A549 treated with ZK216348 at 1 μM for 4 hours (cell line): ENCODE measurements at places on chromosomes 3 and 15. TPM values are rescaled to one million over a fixed set of nuclear protein-coding genes. Genes with fewer than 3 reads are reported as not detected.

FBXL22 gene
- total RNA-seq: 0.17 to 0.44 TPM (median 0.22 TPM) in 5 replicates

RTP4 gene
- total RNA-seq: not detected in 5 replicates

RETNLB gene
- not detected in 5 replicates for total RNA-seq

TNK2 gene
- total RNA-seq: 13.4 to 26.7 TPM (median 22.3 TPM) in 5 replicates

A4GNT gene
- total RNA-seq: not detected in 5 replicates

ECE2 gene
- total RNA-seq: not detected in 5 replicates
